ENCODE measurements at places on chromosomes 5 and 9.

DNA sequence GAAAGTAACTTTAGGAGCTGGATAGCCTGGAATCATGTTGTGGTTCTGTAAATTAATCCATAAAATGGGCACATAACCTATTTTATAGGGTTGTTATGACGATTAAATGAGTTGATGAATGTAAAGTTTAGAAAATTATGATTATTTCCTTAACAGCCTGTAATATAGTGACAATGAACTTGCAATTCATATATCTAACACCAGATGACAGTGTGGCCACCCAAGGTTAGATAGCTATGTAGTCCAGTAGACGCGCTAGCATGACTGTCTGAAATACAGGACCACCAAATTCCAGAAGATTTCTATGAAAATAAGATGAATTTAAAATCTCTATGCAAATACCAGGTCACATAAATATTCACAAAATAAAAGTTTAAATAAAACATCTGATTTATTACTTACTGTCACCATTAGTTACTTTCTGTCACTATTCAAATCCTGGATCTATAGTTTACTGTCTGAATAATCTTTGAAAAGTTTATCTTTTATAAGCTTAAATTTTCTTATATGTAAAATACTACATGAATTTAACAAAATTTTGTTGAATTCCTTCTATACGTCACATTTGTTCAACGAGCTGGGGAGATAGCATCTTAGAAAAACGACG is 26.1 kb upstream of the MACIR start:
- no peak for DNase-seq

DNA sequence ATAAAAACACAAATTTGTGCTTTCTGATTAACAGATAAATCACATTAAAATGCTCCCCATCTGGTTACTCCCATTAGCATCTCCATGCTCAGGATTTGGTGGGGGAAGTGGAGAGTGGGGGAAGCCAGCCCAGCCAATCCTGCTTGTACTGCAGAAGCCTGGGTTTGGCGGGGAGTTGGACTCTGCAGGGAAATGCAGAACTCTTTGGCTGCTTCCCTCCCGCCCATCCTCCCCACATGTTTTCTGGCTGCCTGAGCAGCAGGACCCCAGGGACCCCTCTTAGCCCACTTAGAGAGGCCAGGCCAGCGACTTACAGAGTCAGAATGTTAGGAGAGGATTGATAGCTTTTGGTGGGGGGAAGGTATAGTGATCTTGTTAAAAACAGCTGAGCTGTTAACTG is 59.5 kb upstream of the FOXI1 start:
- no peak for DNase-seq

- no peak for DNase-seq
Observed at GRCh38 chr9:77819657-77820056, 171.5 kb upstream of the GNA14 start.

- DNase-seq: no peak
Observed at GRCh38 chr9:107218829-107219485, 64.1 kb upstream of the RAD23B start.

- DNase-seq: no peak
Observed at GRCh38 chr5:142506046-142506445, 179.8 kb downstream of the FGF1 start.
